ENCODE measurements at places on chromosomes 13 and 19.

GRCh38 chr19:29084266-29084665, 128.7 kb downstream of the UQCRFS1 start:
- no peak for DNase-seq

GRCh38 chr19:49570997-49571676, 9.2 kb downstream of the NOSIP start:
- no peak for DNase-seq

- DNase-seq = no peak
Observed at GRCh38 chr13:99859178-99860177, 112.1 kb downstream of the ZIC5 start.

DNA sequence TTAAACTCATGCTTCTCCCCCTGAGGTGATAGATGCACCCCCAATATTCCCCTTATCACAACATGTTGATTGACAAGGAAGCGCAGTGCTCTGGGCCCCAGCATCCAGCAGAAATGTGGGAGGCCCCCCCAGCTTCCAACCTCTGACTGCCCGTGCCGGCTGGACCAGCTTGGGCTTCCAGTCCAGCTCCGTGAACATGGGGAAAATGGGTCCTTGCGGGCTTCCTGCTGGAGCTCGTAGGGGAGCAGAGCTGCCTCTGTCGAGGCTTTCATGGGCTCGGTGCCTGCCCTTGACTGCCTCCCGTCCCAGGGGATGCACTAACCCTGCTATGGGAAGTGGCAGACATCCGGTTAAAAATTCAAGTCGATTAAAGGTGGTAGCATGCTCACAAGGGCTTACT, 188.9 kb downstream of the COL4A1 start:
- DNase-seq = no peak

- no peak for DNase-seq
Observed at GRCh38 chr13:84050536-84050935, 168.3 kb upstream of the SLITRK1 start.

- no peak for DNase-seq
Observed at GRCh38 chr19:56664511-56664910, 7.0 kb downstream of the ZNF835 start.

GRCh38 chr19:7705387-7706187, 3.7 kb upstream of the FCER2 start:
- no peak for DNase-seq

DNA sequence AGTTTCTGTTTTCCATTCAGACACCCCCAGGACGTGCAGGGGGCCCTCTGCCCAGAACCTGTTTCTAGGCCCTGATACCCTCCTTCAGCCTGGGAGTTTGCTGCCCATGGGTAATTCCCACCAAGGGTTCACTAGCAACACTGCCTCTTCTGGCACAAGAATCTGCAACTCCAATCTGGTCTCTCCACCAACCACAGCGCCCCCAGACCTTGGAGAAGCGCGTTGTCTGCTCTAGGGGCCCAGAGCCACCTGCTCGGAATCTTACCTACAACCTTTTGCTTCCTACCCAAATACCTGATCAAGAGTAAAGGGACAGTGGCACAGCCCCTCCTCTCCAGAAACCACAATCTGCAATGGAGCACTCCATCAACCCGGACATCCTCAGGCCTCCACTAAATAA, 763 bp downstream of the ZNF180 start:
- DNase-seq = no peak

DNA sequence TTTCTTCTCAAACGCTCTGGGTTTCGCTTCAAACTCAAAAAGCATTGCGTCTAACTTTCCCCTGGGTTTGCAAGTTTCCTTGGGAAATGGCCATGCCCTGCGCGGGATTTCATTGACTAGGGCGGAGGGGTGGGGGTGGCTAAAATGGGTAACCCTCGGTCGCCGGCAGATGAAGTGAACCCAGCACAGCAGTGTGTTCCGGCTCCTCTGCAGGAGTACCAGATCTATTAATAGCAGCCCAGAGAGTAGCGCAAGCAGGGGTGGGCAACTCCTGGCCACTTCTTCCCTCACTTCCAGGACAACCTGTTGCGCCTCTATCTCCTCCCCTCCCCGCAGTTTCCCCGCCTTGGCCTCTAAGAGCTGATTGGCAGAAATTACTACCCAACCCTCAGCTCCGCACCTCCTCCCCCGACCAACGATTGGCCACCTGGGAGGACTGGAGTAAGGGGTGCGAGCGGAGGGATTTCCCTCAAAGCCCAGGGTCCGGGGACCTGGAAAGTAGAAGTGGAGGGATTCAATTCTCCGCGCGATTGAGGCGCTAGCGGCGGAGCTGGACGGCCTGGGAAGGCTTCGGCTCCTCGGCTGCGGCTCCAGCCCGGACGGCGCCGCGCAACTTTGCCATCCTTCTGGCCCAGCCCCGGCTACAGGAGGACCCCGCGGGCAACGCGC, at the start of gene FREM2:
Gene FREM2, plus strand, starts transcription at position 501 of the 669 bp plus-strand sequence. CDS start 268 bp downstream, outside the sequence.
- DNase-seq = peak; percentile 82

DNA sequence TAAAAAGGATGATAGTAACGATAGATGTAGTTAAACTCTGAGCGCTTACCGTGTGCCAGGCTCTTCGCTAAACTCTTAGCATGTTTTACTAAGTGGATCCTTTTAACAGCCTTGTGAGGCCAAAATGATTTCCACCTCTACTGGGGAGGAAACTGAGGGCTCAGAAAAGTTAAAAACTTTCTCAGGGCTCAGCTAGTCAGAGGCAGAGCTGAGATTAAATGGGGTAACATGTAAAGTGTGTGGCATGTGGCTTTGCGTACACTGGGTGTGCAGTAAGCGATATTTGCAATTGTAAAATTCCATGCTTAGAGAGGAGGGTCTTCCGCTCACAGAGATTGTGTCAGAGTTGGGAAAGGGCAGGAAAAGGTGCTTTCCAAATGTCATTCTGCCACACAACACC, 1.7 kb downstream of the U2AF2 start:
- no peak for DNase-seq

DNA sequence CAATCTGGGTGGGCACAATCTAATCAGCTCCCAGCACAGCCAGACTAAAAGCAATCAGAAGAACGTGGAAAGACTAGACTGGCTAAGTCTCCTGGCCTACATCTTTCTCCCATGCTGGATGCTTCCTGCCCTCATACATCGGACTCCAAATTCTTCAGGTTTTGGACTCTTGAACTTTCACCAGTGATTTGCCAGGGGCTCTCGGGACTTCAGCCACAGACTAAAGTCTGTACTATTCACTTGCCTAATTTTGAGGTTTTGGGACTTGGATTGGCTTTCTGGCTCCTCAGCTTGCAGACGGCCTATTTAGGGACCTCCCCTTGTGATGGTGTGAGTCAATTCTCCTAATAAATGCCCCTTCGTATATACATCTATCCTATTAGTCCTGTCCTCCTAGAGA, 66.6 kb upstream of the SOX21 start:
- no peak for DNase-seq

- no peak for DNase-seq
Observed at GRCh38 chr19:19445911-19446361, 40.5 kb downstream of the GATAD2A start.

DNA sequence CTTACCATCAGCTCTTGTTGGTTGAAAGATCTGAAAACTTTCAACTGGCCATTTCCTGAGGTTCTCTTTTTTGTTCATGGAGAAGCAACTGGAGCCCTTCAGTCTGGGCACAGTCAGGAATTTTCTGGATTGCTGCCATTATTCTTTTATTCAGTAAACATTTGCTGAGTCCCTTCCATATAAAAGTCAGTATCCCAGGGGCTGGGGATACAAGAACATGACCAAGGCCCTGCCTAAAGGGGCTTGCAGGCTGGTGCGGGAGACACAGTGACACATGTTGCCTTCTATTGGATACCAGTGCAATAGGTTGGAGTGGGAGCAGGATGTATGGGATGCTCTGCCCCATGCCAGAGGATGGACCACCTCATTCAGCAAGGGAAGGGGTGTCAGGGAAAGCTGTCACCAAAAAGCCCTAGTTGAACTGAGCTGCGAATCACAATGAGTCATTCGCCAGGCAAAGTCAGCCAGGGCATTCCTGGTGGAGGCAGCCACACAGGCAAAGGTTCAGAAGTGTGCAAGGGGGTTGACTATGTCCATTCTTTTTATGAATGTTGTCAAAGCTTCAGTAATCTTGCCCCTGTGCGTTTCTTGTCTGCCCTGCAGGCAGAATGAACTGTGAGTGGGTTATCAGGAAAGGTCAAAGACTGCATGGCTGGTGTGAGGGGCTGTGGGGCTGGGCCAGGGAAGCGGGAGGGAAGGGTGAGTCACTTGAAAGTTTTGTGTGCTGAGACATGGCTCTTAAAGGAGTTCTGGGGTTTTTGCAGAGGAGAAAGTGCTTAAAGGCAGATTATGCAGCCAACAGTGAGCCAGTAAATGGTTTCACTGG, 395.9 kb downstream of the KCNRG start:
- DNase-seq = peak; percentile 35

DNA sequence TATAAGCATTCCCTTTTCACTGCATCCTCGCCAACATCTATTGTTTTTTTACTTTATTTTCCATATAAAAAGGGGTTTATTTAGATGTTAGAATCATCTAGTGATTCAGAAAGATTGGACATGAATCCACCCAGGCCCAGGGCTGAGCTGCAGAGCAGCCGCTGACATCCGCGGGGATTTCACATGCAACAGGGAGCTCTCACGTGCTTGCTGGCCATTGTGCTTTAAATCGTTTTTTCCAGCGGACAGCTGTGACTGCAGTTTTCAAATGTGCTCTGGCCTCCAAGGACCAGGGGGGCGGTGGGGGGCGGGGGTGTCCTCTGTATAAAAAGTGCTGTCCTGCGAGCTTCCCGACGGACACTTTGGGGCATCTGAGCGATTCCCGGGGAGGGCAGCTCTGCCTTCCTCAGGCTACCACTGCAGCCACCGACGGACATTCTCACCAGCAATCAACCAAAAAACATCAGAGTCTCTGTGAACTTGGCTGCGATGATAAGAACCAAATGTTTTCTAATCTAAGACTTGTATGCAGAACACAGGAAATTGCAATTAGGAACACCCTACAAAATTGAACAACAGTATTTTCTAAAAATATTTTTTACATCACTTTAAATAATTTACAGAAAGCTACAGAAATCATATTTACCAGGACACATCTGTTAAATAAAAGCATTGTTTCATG, 12.6 kb downstream of the RB1 start:
- DNase-seq = no peak

DNA sequence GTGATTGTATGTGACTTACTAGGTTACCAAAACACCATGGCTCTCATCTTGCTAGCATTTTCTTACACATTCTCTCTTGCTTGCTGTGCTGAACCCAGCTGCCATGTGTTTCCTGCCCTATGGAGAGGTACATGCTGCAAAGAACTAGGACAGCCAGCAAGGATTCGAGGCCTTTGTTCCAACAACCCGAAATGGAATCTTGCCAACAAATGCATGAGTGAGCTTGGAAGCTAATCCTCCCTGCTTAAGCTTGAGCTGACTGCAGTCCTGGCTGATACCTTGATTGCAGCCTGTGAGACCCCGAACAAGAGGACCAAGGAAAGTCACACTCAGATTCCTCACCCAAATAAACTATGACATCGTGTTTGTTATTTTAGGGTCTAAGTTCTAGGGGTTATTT, 651.2 kb downstream of the SLITRK6 start:
- DNase-seq = peak; percentile 2

GRCh38 chr19:13795595-13796300, 505 bp downstream of the ZSWIM4 start:
- DNase-seq = no peak

DNA sequence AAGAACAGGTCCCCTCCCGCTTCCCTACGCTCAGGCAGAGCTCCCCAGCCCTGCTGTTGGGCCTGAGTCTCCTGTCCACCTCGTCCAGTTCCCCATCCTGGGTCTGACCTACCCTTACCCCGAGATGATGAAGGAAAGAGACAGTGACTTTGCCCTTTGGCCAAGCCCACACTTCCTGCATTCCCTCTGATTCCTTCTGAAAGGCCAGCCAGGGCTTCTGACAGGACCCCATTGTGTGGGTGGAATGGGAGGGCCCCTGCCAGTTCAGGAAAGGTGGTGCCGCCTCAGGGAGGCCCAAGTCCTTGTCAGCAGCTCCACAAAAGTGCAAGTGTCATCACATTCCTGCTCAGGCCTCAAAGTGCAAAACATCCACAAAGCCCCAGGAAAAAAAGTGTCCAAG, 177.8 kb downstream of the PAN3 start:
- DNase-seq = no peak

DNA sequence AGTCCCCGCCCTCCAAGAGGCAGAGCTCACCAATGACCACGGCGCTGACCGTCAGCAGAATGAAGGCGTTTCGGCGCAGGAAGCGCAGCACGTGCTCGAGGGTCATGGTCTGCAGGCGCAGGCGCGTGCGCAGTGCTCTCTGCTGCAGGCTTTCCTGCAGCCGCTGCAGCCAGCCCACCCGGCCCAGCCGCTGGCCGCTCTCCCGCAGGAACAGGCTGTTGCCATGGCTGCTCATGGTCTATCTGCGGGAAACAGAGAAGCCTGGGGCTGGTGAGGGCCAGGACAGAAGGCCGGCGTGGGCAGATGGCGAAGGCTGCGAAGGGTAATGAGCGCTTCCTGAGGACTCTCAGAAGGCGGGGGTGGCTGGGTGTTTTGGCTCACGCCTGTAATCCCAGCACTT, 7.0 kb downstream of the SLC1A6 start:
- no peak for DNase-seq

- no peak for DNase-seq
Observed at GRCh38 chr13:98508685-98509084, 68.2 kb downstream of the STK24 start.

- no peak for DNase-seq
Observed at GRCh38 chr13:67137044-67137735, 92.9 kb downstream of the PCDH9 start.

GRCh38 chr13:35208587-35208986, 266.5 kb downstream of the NBEA start:
- no peak for DNase-seq

GRCh38 chr13:93227878-93228642, 1.5 kb downstream of the GPC6 start:
- DNase-seq = peak; percentile 61

DNA sequence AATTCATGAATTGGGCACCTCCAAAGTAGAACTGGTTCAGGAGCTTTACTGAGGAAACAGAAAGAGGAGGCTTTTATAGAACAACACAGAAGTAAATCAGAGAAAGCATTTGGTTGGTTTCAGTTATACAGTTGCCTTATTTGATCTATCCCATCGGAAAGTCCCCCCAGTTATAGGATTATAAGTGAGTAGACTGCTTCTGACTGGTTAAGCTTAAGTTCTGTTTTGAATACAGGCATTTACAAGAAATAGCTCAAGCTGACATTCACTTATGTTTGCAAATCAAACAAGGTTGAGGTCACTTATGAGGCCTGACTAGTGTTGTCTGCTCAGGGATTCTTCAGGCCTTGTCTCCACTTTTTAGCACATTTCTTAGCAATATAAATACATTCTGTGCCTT, 857.4 kb downstream of the EFNB2 start:
- DNase-seq = no peak

DNA sequence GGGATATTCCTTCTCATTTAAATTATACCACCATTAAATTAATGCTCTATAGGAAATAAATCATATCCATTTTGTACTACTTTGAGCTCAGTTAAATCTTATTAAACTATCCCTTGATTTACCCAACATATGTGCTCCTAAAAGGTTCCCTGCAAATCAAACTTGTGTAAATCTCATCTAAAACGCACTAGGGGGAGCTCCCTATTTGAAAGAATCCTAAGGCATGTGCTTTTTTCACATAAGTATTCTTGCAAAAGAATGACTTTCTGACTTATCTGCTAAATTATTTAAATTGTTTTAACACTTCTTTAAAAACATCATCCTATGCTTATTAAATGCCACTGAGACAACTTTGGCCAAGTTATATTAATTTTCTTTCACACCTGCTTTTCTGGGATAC, 7.9 kb downstream of the INTS6 start:
- peak; percentile 14 for DNase-seq
